ENCODE measurements at places on chromosomes 5 and 9.

DNA sequence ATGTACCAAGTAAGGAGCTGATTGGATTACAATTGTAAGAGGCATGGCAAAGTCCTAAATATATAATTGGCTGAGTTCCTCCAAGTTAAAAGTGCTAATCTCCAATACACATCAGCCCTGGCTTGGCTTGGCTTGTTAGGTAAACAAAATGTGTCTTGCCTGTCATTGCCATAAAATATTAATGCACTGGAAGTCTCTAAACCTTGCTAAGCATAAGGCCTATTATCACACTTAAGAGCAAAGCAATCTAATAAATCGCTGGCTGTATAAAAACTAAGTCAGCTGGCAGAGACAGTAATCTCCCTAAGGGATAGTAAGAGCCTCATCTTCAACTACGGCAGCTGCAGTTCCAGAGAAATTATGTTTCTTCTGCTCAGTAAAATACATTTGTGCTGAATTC is 418.6 kb upstream of the GRAMD2B start:
- no peak for DNase-seq

- DNase-seq: no peak
Measured at GRCh38 chr9:14365670-14366069, 51.7 kb upstream of the NFIB start.

GRCh38 chr9:79719021-79719420 is 147.3 kb downstream of the TLE4 start:
- no peak for DNase-seq

DNA sequence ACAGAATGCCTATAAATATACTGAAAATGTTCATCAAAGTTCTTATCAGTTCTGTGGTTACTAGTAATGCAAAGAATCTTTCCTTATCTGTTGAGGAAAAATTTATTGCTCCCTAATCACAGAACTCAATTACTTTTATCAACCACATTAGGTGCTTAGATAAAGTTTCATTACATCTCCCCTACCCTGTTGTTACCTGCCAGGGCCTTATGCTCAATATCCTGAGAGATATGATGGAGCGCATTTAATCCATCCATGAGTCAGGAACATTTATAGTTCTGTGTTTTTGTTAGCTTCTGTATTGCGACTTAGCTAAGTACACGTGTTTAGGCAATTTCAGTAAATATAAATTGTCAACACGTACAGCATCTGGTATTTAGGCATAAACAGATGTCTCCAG is 164.3 kb upstream of the ST8SIA4 start:
- no peak for DNase-seq

DNA sequence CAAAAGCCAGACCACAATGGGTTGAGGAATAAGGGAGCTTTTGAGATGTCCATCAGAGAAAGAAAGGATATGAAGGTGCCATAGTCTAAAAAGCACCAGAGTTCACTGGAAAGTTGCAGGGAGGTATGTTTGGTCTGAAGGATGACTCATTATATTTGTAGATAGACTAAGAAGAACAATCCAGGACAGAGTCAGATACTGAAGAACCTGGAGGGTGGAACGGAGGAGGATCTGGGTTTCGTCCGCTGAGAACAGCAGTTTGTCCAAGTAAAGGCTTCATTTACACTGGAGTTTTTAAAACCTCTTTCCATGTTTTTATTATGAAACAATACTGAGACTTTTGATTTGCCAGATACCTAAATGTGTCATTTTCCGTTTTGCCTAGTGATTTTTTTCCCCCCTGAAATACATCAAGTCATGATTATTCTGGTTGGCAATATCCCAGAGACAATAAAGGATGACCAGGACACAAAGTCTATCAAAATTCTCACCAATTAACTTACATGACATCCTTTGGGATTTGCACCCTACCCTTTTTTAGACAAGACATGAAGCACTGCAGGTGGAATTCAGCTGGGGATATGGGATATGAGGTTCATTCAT is 219.9 kb downstream of the MLLT3 start:
- no peak for DNase-seq

- DNase-seq: peak; percentile 17
Measured at GRCh38 chr5:134543820-134544614, 18.5 kb downstream of the JADE2 start.

GRCh38 chr9:16197578-16198370 is 644.9 kb downstream of the CCDC171 start:
- no peak for DNase-seq

DNA sequence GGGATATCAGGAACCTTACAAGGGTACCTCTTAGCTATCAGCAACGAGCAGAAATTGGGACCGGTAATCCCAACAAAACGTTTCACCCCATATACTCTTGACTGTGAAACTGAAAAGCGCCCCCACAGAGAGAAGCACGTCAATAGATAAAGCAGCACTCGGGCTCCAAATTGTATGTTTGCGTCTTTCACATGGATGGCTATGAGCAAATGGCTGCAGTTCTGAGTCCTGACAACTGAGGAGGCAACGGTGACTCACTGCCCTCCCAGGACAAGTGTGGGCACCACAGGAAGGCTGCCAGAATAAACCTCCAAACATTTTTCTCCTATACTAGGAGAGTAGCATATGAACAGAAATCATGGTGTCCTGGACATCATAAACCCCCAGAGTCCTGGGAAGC is 36.6 kb downstream of the SEMA4D start:
- peak; percentile 45 for DNase-seq

- DNase-seq: no peak
Measured at GRCh38 chr5:132456987-132457361, 33.6 kb downstream of the IRF1 start.

DNA sequence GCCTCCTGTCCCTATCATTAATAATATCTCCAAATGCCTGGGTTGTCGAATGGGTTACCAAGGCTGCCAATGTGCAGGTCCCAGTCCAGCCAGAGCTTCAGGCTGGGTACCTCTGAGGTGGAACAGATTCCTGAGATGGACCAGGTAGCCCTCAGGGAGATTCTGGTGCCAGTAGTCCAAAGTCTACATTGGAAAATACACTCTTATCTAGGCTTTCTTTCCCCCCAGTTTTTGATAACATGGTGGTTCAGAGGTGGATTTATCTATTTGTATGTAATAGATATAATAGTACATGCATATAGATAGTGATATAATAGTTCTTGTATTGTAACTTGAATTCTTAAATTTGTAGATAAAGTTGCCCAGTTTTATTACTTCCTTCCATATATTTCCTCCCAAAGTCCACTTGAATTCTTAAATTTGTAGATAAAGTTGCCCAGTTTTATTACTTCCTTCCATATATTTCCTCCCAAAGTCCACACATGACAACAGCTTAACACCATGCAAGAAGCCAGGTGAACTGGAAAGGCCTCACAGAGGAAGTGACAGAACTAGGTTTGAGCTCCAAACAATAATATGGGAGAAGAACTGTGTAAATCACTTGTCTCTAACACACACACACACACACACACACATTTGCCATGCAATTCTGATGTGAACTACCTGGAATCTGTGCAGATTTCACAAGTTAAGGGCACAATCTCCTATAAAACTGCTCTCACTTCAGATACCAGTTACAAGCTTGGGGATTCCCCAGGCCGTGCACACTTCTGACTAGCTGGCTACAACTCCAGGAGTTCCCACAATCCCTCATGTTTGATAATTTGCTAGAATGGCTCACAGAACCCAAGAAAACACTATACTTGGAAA is 30.7 kb upstream of the ERAP1 start:
- DNase-seq: no peak

DNA sequence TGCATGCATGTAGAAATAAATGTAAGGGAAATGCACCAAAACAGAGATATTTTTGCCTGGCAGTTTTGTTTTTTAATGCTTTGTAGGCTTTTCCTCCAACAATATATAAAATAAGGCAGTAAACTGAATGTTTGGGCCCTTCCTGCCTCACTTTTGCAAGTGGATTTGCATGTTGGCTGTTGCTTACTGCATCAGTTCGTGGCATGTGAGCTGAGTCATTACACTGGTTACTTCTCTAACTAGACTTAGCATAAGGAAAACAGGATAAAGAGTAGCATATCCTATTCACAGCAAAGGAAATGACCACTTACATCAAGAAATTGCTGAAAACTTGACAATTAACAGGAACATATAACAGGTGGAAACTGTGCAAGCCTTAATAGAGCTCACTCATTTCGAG is 113.4 kb downstream of the TLE1 start:
- no peak for DNase-seq

DNA sequence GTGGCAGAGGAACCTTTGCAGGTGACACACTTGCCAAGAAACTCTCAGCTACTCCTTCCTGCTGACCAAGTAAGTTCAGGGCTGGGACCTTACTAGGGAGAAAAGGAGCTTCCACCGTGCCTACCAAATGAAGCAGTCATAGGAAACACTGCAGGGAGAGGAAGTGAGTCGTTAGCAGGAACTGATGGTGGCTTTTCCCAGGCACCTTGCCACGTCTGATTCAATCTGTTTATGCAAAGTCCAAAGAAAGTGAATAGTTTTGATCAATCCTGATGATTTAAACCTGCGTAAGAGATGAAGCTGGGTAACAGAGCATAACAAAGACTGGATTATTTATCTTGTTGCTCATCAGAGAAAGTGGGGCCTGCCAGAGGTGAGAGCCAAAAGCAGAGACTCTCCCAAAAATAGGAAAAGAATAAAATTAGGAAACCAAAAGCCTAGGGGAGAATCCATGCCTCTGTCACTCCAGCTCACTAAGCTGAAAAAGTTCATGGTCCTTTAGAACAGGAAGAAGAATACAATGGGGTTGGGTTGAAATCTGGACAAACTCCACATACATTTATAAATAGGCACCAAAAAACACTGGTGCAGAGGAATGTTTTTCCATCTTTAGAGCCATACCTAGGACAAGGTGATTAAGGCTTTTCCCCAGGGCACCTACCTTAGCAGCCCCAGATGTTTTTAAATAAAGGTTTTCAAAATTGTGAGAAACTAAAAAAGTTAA is 9.3 kb upstream of the PFDN1 start:
- DNase-seq: no peak

DNA sequence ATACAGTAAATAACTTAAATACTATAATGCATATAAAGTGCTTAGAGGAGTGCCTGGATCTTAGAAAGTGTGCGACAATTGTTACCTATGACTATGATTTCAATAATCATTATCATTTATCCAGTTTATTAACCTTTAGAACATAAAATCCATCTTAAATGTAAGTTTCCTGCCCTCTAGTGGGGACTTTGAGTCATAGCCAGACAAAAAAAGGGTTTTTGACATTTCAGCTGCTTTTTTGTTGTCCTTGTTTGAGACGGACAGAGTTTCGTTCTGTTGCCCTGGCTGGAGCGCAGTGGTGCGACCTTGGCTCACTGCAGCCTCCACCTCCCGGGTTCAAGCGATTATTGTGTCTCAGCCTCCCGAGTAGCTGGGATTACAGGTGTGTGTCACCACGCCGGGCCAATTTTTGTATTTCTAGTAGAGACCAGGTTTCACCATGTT is 9.7 kb upstream of the C9orf152 start:
- no peak for DNase-seq

GRCh38 chr5:54551292-54551691 is 33.7 kb downstream of the SNX18 start:
- no peak for DNase-seq

GRCh38 chr5:10158886-10159285 is 90.8 kb downstream of the ATPSCKMT start:
- DNase-seq: no peak

DNA sequence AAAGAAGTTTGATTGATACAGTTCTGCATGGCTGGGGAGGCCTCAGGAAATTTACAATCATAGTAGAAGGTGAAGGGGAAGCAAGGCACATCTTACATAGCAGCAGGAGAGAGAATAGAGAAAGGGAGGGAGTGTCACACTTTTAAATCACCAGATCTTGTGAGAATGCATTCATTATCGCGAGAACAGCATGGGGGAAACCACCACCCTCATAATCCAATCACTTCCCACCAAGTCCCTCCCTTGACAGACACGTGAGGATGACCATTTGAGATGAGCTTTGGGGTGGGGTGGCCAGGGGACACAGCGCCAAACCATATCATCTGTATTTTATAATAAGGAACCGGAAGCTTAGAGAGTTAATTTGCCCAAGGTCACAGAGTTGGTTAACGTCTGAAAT is 13.7 kb upstream of the FOCAD start:
- DNase-seq: no peak

- DNase-seq: no peak
Measured at GRCh38 chr9:99807956-99808355, 13.7 kb upstream of the NR4A3 start.

DNA sequence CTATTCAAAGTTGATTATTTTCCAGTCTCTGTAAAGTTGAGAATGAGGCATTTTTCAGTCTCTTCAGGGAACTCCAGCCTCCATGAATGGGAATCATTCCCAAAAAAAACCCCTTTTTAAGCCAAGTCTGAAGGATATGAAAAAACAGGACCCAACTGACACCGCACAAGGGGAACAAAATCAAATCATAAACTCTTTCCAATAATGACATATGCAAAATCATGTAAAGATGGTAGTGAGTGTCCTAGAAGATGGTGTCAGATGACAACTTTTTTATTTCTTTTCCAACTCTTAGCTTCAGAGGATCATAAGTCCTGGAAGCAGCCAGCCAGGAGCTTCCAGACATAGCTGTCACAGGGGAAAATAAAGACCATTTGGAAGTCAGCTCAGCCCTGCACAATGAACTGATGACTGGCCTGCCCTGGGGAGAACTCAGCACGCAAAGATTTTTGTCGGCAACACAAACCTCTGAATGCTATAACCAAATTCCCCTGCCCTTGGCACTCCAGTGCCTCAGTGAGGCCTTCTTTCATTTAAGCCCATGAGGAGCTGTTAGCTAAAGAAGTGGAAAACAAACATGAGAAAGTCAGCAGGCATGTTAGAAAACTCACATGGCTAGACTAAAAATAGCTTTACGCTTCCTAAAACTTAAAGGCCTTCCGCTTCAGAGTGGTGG is 85.4 kb downstream of the SLC1A3 start:
- DNase-seq: no peak

GRCh38 chr5:147446523-147446922 is 63.3 kb downstream of the DPYSL3 start:
- DNase-seq: no peak

GRCh38 chr5:152271420-152271819 is 133.7 kb downstream of the NMUR2 start:
- DNase-seq: no peak

GRCh38 chr5:179799644-179799973 is 5.8 kb downstream of the LTC4S start:
- no peak for DNase-seq

DNA sequence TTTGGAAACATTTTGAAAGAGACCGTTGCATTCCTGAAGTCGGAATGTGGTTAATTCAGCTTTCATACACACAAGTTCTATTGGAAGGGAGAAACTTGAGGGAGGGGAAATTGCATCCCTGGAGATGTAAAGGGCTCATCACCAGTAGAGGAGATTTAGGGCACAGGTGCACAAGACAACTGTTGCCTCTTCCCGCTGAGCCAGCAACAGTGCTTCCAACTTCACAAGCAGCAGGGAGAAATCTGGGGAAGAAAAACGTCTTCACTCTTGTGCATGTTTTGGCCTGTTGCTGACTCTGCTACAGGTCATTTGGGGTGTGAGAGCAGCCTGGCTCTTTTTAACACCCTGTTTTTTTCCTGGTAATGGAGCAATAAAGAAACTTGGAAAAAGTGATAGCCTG is 277.9 kb downstream of the GAS1 start:
- no peak for DNase-seq
